ENCODE measurements at places on chromosomes 12 and 14.

- peak; percentile 40 for DNase-seq
Measured at GRCh38 chr14:78566026-78566858, 396.1 kb downstream of the NRXN3 start.

DNA sequence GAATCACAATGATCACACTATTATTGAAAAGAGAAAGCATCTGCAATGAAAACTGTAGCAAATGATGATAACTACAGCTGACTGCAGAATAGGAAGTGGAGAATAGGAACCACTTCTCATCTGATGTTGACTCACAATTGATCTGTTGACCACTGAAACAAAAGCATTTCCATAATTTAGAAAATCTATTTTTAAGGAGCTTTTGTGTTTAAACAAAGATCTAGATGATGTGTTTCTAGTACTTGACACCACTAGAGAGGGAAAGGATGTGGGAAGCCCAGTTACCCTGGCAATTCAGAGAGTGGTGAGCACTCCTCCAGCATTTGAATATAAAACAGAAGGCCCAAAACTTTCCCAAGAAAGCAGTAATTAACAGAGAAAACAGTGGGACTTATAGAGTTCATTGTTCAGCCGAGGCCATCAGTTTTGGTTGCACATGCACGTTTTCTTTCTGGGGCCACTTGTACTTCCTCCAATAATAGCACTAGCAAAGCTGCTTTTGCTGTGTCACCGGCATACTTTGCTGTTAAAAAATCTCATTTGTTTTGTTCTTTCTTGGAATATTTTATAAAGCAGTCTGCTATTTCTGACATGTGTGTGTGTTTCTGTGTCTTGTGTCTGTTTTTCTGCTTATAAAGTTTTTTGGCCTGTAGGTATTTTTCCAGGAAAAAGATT, 76.1 kb upstream of the HECTD1 start:
- no peak for DNase-seq

- no peak for DNase-seq
Measured at GRCh38 chr14:104657563-104658324, 31.7 kb upstream of the INF2 start.

DNA sequence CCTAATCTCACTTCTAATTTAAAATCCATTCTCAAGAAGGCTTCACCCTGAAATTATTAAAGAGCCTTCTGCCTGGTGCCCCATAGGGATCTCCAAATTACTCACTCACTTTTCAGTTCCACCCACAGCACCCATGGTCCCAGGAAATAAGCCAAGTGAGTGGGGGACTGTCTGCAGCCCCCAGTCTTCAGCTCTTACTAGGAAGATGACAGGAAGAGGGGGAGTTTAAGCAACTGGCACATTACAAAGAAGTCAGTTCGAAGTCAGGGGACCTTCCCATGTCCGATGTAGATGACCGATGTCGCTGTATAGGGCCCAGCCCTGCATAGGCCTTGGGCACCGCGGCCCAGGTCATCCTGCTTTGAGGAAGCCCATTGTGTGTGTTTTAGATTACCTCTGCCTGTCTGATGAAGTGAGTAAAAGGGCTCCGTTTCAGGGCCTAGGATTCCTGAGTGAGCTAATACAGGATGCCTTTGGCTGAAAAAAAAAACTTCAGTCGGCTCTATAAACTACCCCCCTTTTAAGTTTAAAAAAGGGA, 1.9 kb downstream of the ACTN1 start:
- DNase-seq = no peak

GRCh38 chr14:102544046-102544746, 34.6 kb upstream of the ANKRD9 start:
- DNase-seq = no peak

GRCh38 chr12:25186038-25186787, 8.7 kb downstream of the DNAI7 start:
- DNase-seq = no peak

DNA sequence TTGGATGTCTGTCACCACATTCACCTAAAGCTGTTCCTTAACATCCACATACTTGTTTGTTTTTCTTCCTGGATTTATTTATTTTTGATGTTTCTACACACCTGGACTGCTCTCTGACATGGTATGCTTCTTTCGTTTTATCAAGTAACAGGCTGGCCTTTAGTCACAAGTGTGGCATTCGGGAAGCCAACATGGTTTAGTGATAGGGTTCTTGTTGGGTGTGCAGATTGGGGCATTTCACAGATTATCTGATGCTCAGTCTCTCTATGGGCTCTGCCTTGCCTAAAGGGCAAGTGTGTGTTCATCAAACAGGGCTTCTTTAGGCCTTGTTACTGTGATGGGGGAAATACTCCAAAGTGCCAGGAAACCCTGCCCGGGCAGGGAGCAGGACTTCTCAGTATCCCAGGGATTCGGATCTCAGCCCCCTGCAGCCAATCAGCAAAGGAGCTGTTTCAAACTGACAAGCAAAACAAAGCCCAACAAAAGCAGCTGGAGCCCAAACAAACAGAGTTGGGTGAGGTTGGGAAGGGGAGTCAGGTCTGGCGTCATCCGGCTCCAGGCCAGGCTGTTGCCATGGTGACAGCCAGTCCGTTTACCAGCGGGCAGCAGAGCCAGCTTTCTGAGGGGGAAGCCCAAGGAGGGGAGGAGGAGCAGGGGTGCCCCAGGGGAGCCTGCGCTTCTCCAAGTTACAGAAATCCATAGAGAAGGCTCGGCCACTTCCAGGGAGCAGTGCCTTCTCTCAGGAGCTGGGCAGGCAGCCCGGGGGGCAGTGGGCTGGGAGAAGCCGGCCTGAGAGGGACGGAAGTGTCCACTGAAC, 31.9 kb downstream of the FOS start:
- DNase-seq = peak; percentile 50

GRCh38 chr12:118637767-118638370, 261.5 kb downstream of the SUDS3 start:
- no peak for DNase-seq

- DNase-seq = no peak
Measured at GRCh38 chr12:49365542-49365941, 1.7 kb upstream of the SPATS2 start.

- DNase-seq = no peak
Measured at GRCh38 chr12:75579552-75579951, 68.1 kb upstream of the KRR1 start.

DNA sequence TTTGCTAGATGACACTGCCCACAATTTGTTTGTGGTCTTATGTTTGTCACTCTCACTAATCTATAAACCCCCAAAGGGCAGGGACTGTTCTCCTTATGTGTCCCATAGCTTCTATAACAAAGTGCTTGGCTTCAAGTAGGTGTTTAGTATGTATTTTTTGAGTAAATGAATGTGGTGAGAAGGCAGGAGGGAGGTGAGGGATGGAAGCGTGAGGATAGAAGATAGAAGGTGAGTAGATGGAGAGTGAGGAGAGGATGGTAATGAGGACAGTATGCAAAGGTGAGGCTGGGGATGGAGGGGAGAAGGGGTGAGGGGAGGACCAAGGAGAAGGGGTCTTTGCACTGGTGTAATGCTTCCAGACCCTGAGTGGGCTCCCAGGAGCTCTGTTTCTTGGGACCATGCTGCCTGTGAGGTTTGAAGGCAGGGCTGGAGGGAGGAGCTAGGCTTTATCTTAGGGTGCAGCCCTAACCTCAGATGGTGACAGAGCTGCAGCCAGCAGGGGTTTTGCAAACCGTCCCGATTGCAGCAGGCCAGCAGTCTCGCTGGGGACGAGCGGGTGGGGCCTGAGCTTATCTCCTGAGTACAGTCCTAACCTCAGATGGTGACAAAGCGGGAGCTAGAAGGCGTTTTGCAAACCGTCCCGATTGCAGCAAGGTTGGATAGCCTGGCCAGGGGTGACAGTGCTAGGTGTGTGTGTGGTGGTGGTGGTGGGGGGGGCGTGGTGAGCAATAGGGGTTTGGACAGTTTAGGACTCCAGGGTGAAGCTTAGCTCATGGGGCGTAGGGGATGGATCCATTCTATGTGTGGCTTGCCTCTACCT, 6.5 kb downstream of the CEBPE start:
- no peak for DNase-seq

GRCh38 chr14:103762541-103762940, 46.9 kb downstream of the ZFYVE21 start:
- no peak for DNase-seq

GRCh38 chr12:126607867-126608266, 1542.6 kb downstream of the AACS start:
- no peak for DNase-seq

DNA sequence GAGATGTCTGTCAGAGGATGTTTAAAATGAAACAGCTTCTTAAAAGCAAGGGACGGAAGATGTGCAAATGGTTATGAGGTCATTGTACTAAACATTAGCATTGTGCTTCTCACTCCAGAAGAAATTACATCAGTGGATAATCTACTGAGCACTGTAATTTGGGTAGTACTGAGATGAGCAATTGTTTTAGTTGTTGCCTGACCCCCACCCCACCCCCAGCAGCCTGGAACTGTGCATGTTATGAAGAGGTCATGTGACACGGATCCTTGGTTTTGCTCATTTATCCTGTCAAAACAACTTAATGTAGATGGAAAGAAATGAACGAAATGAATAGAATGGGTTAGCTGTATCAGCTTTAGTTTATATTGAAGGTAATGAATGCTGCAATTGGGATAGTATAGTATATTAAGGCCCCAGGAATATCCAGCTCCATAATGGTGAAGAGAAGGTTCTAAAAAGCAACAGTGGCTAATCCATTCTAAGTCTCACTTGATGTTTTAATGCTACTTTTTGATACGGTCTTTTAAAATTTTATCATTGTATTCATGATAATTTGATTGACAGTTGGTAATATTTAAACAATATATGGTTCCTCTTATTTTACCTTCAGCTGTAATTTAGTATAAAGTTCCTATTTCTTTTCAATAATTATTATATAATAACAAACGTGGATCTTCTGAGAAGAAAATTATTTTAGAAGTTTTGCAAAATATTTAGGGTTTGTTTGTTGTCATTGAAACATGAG, 58.5 kb downstream of the WNK1 start:
- DNase-seq = no peak

- no peak for DNase-seq
Measured at GRCh38 chr12:65940744-65941143, 116.5 kb downstream of the HMGA2 start.

- no peak for DNase-seq
Measured at GRCh38 chr12:26874501-26875296, 41.7 kb upstream of the ITPR2 start.

GRCh38 chr12:95390192-95390591, 83.8 kb upstream of the METAP2 start:
- no peak for DNase-seq

DNA sequence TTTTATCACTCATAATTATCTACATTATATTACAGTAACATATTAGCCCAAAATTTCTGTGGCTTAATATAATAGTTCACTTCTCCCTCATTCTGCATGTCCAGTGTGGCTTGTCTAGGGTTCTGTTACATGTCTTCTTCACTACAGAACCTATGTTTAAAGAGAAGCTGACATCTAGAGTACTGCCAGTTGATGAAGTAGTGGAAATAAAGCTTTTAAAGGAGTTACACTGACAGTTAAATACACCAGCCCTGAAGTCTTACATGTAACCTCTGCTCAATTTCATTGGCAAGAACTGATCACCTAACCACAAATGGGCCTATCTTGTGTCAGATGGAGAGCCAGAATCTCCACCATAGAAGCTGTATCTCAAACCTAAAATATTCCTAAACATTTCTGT, 32.9 kb downstream of the RPS6KA5 start:
- DNase-seq = no peak

DNA sequence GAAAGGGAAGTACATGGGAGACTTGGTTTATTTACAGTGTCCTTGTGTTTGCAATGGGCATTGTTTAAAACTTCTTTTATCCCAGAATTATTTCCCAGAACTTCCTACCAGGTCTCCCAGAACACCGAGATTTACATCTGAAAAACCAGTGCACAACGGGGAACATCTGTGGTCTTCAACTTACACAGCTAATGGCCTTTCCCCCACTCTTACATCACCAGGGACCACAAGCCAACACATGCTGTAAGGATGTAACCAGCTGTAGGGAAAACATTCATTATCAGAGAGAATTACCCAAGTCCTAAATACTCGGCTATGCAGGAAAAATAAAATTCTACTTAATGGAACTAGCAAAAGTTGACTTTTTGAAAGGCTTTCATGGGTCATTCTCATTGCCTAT, 267.6 kb downstream of the DUSP6 start:
- DNase-seq = no peak

- no peak for DNase-seq
Measured at GRCh38 chr12:38544330-38545066, 227.9 kb downstream of the ALG10B start.

- DNase-seq = no peak
Measured at GRCh38 chr12:34603382-34604035, 581.2 kb downstream of the ALG10 start.

DNA sequence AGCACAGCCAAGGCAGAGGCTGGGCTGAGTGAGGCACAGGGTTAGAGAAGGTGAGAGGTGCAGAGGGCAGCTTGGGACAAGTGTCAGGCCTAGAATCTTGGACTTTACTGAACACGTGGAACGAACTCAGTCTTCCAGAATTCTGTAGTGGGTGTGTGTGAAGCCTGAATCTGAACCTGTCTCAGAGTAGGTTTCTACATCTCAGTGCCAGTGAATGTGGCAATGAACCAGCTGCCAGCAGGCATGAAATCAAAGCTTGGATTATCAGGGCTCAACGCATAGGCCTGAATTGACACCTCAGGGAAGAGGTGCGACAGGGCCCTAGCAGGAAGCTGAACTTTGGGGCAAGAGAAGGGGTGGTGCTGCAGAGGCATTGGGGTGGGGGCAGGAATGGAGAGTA, 104.6 kb downstream of the SAMD4A start:
- DNase-seq = no peak

- DNase-seq = no peak
Measured at GRCh38 chr12:124510301-124510970, 57.0 kb downstream of the NCOR2 start.

GRCh38 chr12:12482150-12482761, 80.4 kb downstream of the DUSP16 start:
- DNase-seq = no peak

- DNase-seq = no peak
Measured at GRCh38 chr14:61365667-61366212, 44.4 kb downstream of the PRKCH start.

DNA sequence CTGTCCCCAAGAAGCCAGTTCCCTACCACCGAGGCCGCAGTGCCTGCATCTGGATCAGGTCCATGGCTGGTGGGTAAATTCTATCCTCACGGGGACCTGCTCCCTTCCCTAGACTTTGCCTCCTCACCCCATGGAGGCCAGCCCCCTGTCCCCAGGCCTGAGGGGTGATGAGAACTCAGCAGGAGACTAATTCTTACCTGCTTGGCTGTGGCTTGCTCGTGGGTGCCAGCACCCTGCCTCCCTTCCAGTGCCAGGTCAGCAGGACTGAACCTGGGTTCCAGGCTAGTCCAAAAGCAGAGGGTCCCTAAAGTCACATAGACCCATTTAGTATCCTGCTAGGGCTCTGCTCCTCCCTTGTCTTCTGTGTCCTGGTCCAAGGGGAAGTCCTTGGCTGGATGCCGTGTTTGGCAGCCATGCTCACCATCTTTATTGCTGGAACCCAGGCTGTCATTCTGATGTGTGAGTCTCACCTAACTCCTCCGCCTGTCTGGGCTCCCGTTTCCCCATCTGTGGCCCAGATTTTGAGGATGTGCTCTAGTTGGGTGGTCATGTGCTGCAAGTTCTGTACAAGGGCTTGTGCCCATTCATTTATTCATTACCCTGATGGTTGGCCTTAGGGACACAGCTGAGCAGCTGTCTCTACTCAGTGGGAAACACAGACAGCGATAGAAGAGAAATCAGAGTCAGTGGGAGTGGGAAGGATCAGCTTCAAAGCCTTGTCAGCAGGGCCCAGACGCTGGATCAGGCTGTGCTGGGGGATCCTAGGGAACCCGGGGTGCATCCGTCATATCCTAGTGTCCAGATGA, 949 bp downstream of the PLBD2 start:
- DNase-seq = peak; percentile 50

GRCh38 chr12:45674181-45674977, 55.1 kb upstream of the ARID2 start:
- DNase-seq = peak; percentile 77

Data from GM04504 (cell line).